ENCODE measurements at places on chromosomes 3 and 15.

GRCh38 chr3:140459462-140459861 is 218.4 kb upstream of the TRIM42 start:
- no peak for DNase-seq

- DNase-seq, result no peak
These were observed 52.2 kb upstream of the PCSK6 start for GRCh38 chr15:101541501-101542292.

DNA sequence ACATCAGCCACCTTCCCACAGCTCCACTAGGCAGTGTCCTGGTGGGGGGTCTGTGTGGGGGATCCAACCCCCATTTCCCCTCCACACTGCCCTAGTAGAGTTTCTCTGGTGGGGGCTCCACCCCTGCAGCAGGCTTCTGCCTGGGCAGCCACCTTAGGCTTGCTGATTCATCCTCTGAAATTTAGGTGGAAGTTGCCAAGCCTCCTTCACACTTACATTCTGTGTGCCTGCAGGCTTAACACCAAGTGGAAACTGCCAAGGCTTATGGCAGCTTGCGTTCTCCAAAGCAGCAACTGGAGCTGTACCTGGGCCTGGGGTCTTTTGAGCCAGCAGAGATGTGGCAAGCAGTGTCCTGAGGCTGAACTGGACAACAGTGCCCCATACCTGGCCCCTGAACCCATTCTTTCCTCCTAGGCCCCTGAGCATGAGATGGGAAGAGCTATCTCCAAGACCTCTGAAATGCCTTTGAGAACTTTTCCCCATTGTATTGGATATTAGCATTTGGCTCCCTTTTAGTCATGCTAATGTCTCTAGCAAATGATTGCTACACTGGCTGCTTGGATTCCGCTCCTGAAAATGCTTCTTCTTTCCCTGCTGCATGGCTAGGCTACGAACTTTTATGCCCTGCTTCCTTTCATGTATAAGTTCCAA is 32.5 kb downstream of the CPN2 start:
- peak; percentile 37 for DNase-seq

- DNase-seq, result no peak
These were observed 86.4 kb upstream of the RORA start for GRCh38 chr15:61315471-61315870.

- DNase-seq, result peak; percentile 51
These were observed 6.3 kb downstream of the ADGRG7 start for GRCh38 chr3:100615684-100616083.

GRCh38 chr3:198032039-198032936 is 72.3 kb downstream of the LMLN start:
- no peak for DNase-seq

DNA sequence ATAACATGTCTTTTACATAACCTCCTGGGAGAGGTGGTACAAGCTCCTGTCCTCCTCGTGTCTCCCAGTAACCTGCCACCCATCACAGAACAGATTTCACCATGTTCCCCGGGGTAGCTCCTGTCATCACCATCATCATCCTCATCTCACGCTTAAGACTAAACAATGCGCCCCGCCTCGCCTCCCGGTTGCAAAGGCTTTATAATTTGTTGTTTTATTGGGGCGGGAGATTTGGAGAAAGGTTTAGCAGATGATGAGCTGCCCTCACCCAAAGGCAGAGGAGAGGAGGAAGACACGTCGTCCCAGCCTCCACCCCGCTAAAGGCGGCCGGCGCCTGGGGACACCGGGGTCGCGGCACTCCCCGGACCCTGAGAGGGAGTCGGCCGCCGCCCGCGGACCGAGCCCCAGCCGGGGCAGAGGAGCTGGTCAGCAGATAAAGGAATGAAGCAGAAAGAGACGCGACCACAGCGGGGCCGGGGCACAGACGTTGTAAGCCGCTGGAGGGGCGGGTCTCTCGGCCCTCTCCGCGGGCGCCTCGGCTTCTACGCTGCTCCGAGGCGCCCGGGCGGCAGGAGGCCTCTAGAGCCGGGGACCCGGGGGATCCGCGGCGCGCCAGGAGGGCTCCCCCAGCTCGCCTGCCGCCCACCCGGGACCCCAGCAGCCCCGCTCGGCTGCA is 589 bp downstream of the HERC1 start:
- peak; percentile 83 for DNase-seq

DNA sequence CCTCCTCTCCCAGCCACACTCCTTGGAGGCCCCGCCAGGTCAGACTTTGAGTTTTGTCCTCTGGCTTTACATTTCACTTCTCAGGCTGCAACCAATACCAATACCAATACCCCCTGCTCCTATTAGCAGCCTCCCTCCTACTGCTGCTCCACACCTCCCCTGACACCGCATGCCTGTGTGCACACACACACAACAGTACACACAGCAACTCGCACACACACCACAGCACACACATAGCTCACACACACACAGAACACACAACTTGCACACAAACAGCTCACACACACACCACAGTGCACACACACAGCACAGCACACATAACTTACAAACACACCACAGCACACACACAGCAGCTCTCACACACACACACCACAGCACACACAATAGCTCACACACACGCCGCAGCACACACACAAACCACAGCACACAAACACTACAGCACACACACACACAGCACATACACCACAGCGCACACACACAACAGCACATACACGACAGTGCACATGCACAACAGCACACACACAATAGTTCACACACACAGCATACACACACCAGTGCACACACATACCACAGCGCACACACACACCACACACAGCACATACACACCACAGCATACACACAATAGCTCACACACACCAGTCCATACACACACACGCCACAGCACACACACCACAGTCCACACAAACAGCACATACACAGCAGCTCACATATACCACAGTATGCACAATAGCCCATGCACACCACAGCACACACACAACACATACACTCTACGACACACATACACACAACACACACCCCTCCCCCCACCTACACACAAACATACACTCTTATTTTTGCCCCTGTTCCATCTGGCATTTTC is 204.7 kb downstream of the UACA start:
- no peak for DNase-seq

GRCh38 chr3:175620532-175620931 is 761.4 kb downstream of the NAALADL2 start:
- DNase-seq, result no peak

- DNase-seq, result peak; percentile 64
These were observed 83.9 kb upstream of the PLXND1 start for GRCh38 chr3:129690406-129690805.

GRCh38 chr3:176953106-176954060 is 243.9 kb downstream of the TBL1XR1 start:
- peak; percentile 68 for DNase-seq

DNA sequence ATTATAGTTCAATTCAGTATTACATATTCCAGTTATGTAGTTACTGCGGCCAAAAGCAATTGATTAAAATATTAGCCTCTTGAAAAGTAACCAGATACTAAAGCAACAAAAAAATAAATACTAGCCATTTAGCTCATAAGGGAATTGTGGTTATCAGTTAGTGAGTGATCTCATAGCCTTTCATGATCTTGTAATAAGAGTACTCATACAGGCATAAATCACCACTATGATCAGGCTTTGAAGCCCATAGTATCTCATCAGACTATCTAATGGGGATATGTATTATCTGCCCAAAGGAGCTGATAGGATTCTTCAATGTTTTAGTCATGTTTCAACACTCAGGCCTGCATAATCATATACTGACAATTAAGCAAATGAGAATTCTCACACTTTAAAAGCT is 184.1 kb upstream of the CCDC54 start:
- no peak for DNase-seq

- peak; percentile 95 for DNase-seq
These were observed 256.8 kb downstream of the RORA start for GRCh38 chr15:60972301-60972700.

GRCh38 chr15:52789601-52790168 is 451 bp downstream of the ONECUT1 start:
- DNase-seq, result peak; percentile 35

DNA sequence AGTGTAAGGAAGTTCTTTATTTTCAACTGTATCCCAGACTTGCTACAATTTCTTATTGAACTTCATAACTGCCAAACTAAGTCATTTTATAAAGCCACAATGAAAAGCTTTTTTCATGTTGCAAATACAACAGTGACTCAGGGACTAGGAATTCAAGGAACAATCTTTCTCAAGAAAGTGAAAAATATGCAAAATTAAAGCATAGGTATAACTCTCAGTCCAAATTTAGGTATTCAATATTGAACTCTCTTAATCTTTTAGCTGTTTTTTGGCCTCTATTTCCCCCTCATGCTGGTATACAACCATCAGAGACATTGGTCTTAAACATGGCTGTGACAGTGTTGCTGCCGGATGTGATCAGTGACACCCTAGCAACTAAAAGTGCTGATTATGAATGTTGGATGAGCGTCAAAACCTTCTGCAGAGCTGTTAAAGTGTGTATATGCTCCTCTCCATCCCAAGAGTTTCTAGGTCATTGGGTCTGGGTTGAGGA is 476.9 kb downstream of the ZNF385D start:
- DNase-seq, result peak; percentile 55

DNA sequence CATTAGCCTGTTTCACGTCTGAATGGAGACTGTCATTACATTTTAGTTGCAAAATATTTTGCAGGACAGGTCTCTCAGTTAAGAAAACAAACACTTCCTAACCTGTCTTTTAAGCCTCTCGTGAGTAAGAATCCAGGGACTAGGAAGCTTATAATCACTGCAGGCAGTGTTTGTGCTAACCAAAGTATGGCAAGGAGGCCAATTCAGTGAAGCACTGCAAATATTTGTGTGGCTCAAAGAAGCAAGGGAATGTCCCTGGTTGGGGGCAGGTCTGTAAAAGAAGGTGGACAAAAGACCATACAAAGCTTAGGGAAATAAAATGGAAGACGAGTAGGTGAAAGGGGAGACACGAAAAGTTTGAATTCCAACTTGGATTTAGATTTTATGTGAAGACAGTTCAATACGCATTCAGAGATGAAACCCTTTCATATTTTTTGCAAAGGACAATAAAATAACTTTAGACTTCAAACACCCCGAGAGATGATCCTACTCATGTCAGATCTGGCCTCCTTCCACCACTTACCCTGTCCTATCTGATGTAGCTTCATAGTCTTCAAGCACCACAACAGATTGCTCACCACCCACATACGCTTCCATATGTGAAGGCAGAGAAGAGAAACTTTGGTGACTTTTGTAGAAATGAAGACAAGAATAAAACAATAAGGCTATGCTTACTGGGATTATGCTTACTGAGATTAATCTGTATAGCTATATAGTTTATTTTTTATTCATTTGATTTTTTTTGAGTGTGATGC is 240.9 kb downstream of the TUSC7 start:
- DNase-seq, result no peak

DNA sequence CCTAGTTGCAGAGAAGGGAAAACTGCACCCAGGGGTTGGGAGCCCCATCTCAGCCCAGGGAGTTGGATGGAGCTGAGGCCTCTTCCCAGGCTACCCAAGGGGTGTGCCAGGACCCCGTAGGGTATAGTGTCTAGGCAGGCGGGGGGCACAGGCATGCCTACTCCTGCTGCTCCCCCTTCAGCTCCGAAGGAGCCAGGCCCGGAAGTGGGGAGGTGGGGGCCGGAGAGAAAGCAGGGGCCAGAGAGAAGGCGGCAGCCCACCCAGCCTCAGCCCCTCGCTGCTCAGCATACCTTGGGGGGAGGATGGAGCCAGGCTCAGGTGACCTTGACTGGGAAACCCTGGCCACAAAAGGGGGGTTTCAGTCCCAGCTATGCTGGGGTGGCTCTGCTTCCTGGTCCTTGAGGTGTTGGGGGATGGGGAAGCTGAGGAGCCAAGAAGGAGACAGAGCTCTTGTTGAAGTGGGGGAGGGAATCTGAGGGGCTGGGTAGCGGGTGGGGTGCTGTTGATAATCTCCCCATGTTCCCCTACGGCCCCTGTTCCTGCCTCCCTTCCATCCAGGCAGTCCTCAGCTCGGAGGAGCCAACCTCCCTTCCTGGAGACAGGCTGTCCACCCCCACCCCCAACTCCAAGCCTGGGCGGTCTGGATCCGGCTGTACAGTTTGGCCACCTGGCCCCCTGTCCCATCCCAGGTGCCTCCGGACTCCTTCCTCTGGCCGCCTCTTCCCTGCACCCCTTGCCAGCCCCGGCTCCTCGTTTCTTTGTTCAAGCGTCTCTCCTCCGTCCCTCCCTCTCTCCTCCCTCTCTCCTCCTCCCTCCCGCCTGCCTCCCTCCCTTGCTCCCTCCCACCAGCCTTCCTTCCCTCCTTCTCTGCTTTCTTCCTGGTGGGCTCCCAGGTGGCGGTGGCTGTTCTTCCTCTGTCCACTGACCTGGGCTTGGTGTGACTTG is 1.7 kb downstream of the SEMA3F start:
- peak; percentile 42 for DNase-seq

DNA sequence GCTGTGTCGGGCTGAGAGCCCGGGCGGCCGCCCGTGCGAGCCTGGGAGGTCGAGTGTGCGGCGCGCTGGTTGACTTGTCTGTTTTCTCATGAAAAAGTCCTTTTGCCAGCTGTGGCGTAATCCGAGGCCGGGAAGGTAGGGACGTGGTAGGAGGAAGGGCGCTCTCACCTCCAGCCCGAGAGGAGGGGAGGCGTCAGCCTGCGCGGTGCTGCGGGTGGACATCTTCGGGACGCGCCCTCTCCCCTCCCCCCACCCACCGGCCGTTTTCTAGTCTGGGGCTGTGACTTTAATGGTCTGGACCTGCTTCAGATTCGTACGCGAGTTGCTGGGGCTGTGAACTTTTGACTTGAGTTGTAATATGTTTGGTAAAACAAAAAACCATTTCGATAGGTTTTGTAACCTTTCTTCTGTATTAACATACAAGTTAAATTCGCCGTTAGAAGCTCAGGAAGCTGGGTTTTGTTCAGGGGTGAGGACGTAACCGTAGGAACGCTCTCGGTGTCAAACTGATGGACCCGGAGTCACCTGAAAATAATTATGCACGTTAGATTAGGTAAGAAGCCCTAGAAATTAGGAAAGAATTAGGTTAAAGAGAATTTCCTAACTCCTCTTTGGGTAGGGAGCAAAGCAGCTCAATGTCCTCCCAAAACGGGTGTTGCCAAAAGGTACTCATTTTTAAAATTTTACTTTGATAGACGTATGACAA is 762 bp downstream of the NCK1 start:
- peak; percentile 76 for DNase-seq

DNA sequence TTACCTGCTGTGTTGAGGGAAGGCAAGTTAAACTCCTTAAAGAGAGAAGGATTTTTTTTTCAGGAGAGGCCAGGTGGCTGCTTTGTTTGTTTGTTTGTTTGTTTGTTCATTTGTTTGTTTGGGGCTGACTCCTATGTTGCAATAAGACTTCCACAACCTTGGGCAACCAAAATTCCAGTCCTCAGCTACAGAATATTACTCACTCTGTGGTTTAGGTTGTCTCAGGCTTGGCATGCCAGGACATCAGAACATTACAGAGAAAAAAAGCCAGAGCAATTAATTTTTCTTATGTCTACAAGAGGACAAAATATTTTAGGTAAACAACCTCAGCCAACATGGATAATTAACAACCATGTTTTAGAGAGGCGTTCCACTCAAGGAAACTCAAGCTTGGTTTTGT is 156.7 kb upstream of the ATP11B start:
- peak; percentile 4 for DNase-seq
